Lower leg skin (tissue), 4 donors: ENCODE measurements at places on chromosomes 1 and 21. TPM values are rescaled to one million over a fixed set of nuclear protein-coding genes. Genes with fewer than 3 reads are reported as not detected.
A peak's percentile ranks its signal among the peaks of the same experiment; 100 is the strongest.

DNA sequence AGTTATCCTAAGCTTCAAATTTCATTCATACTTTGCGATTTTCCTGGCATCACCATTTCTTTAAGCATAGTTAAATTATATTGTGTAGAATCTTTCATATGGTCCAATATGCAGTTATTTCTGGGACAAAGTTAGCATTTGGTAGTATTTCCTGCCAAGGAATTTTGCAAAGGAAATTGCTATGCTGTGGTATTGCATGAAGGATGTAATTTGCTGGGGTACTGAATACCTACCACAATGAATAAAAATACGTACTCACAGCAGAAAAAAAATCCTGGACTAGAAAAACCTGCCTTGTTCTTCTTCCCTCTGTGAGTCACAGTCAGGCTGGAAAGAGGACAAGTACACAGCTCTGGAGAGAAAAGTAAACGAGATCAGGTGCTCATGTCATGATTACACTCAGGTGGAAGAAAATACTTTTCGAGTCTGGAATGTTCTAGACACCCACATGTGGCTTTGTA is 241.2 kb downstream of the PTBP2 start:
- DNase-seq = no peak

DNA sequence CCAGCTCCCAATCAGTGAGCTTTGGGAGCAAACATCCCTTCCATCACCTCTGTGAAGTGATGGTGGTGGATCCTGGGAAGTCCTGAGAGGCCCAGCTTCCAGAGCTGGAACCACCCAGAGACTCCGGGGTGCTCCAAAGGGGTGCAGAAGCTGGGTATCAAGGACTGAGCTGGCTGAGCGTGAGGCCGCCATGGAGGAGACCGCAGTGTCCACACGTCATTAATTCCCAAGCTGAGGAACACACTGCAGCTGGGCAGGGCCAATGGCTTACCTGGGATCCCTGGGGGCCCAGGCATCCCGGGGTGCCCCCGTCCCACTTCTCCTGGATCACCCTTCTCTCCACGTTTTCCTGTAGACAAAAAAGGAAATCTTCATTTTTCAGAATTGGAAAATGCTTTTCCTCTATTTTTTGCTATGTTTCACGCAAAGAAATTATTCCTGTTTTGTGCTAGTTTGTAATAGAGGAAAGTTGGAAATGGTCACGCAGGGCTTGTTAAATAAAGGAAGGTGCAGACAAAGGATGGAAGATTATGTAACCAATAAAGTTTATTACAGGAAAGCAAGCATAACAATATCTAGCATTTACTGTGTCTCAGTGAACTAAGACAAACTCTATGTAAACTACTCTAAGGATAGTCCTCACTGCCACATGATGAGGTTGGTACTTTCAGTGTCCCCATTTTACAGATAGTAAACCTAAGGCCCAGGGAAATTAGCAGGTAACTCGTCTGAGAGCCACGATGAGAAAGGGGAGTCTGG is 15.4 kb downstream of the COL9A2 start:
- DNase-seq = no peak

GRCh38 chr21:25456672-25457071 is 150.6 kb downstream of the MRPL39 start:
- DNase-seq = no peak

DNA sequence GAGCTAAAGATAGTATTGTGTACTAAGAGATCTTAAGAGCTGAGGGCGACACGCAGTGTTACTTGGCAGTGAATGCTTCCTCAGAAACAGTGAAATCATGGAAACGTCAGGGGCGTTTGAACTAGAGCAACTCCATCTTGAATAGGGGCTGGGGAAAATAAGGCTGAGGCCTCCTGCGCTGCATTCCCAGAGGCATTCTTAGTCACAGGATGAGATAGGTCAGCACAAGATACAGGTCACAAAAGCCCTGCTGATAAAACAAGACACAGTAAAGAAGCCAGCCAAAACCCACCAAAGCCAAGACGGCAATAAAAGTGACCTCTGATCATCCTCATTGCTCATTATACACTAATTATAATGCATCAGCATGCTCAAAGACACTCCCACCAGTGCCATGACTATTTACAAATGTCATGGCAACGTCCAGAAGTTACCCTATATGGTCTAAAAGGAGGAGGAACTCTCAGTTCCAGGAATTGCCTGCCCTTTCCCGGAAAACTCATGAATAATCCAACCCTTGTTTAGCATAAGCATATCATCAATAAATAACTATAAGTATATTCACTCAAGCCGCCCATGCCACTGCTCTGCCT is 37.5 kb upstream of the FMN2 start:
- DNase-seq = no peak

DNA sequence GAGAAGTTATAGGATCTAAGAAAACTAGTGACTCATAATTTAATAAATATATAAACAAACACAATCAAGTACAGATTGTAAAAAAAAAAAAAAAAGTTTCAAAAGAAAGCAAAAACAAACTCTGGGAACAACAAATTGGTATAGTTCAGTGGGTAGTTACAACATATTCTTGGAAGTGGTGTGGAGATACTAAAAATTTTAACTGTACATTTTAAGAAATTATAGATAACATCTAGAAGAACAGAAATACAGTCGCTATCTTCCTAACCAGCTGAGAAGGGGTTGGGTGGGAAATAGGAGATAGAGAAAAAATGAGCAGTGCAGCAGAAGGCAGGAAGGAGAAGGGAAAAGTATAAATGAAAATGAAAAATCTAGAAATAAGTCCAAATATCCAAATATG is 70.5 kb downstream of the LRRC8C start:
- no peak for DNase-seq

DNA sequence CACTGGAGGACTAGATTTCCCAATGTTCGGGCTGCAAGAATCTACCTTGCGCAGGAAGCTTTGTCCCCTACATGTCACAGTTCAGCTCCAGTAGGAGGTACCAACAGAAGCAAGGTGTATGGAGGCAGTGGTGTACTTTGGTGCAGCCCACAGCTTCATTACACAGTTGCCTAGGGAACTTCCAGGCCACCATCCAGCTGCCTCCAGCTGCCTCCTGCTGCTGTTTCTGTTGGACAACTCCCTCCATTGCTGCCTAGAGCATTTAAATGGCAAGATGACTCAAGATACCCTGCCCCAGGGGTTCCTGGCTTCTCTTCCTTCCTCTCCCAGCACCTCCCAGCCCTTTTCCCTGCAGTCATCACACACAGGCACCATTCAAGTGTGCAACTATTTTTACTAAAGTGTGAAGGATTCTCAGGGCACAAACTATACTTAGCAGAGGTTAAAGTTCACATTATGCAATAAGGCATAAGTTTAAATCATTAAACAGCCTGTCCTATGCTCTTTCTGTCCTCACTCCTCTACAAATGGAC is 39.0 kb upstream of the ATP1A1 start:
- no peak for DNase-seq

GRCh38 chr1:109636201-109636952 is 16.7 kb downstream of the AMPD2 start:
- DNase-seq = peak; percentile 81

- no peak for DNase-seq
These were observed 42.5 kb upstream of the SYT2 start for GRCh38 chr1:202752774-202753173.

- DNase-seq = no peak
These were observed 72.0 kb downstream of the ZNF281 start for GRCh38 chr1:200337831-200338230.

GRCh38 chr1:222911866-222912265 is 97.0 kb downstream of the DISP1 start:
- DNase-seq = no peak

GRCh38 chr1:44608141-44608540 is 66.1 kb downstream of the TMEM53 start:
- no peak for DNase-seq

DNA sequence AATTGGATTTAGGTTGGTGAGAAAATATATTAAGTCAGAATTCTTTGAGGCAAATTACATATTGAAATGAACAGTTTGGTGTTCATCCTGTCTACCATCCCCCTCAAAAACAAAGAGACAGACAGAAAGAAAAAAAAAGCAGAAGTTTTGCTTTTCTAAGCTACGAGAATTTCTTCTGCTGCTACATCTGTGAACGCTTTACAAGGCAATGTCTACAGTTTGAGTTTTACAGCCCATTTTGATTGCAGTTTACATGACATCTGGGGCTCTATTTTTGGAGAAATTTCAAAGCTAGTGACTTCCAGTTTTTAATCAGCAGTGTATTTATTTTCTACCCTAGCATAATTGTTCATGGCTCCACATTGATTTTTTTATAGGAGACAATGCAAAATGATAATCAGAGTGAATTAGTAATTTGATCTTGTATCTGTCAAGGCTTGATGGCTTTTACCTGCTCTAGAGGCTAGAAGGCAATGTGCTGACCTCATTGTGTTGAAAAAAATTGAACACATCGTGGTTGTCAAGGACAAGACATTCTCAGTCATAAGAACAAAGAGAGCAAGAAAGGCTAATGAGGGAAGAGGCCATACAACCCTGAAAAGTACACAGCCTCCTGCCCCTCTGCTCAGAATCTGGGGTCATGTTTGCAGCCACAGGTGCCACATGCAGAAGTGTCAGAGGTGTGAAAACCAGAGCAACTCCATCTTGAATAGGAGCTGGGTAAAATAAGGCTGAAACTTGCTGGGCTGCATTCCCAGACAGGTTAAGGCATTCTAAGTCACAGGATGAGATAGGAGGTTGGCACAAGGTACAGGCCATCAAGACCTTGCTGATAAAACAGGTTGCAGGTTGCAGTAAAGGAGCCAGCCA is 201.0 kb upstream of the CAMK1G start:
- DNase-seq = no peak

GRCh38 chr1:201062511-201063091 is 39.1 kb upstream of the KIF21B start:
- no peak for DNase-seq

DNA sequence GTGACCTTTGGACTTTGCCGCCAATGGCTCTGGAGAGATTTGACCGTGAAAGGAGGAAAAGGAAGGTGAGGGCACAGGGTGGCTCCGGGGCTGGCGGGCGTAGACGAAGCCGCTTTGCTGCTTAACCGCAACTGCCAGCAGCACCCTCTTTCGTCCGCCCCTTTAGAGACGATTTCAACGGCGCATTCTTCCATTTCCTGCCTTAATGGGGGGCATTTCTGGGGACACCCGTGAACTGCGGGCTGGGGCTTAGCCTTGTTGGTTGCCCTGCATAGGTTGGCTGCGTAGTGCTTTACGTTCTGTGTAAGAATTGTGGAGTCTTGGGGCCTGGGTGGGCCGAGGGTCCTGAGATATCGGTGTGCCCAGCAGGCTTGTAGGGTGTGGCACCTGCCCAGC is 6.7 kb upstream of the NPHP4 start:
- DNase-seq = no peak

The SLC35F3 gene
- total RNA-seq = 0.53 TPM

The TMEM52 gene
- 4.7 TPM for total RNA-seq

The TBX15 gene
- 6.1 TPM for total RNA-seq

The HUNK gene
- total RNA-seq = 4.0 TPM

The GPR61 gene
- total RNA-seq = not detected
